ENCODE measurements at places on chromosomes 5 and 9.

- DNase-seq = no peak
These were observed 43.4 kb upstream of the COL5A1 start for GRCh38 chr9:134597957-134598883.

DNA sequence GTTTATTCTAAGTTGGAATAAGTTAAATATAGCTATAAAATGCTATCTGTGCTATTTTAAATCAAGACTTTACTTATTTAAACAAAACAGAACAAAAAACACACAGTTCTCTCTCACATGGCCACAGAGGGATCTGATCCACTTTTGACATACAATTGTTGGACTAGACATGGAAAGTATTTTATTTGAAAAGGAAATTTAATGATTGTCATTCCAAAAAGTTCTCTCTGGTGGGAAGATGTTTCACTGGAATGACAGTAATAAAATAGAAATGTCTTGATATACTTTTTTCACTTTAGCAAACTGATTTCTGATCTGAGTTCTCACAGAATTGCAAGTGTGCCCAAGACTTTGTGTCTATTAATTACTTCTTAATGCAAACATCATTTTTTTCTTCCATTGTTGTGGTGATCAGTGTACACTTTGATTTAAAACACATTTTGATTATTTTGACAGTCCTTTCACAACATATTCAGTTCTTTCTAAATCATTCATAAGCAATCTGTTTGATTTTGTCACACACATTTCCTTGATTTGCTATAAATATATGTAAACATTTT lies 30.1 kb upstream of the MINAR2 start:
- no peak for DNase-seq

GRCh38 chr5:59180515-59180914 lies 597.6 kb downstream of the RAB3C start:
- no peak for DNase-seq

- DNase-seq = no peak
These were observed at the start of gene TNFSF15 for GRCh38 chr9:114805670-114806525. TSS of gene TNFSF15 (minus strand) at chr9:114806039. CDS start at chr9:114806012, 27 bp downstream.

GRCh38 chr9:88945636-88946333 lies 45.5 kb upstream of the S1PR3 start:
- no peak for DNase-seq

DNA sequence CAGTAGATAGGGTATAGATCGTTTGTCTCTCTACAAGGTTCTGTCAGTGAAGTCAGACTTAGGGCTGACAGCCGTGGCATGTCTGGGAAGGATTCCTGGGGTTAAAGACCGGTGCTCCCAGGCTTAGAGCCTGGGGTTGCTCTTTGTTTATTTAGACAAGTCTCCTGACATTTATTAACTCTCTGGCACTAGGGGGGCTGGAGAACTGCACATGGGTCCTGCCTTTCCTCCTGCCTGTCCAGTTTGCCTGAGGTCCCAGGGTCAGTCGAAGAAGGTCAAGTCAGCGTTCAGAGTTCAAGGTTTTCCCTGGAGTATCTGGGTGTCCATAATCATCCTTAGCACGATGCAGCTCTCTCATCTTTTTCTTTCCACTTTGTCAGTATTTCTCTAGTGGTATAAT lies 5.6 kb downstream of the EGFLAM start:
- DNase-seq = no peak

DNA sequence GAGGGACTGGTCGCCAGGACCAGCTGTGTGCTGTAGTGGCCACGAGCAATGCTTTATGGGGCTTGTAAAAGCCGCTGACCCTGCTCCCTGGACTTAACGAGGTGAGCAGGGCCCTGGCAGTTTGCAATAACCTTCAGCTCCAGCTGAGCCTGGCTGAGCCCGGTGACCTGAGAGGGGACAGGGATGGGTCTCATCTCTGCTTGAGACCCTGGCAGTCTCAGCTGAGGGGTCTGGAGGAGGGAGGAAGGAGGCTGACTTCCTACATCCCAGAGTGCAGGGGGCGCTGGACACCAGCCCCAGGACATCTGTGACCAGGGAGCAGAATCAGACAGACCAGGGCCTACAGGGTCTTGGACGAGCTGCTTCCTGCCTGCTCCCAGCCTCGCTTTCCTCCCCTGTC lies 277.5 kb upstream of the MVB12B start:
- DNase-seq = no peak

GRCh38 chr5:126965487-126965886 lies 64.9 kb downstream of the MARCHF3 start:
- no peak for DNase-seq

GRCh38 chr9:12785260-12785770 lies 10.5 kb downstream of the LURAP1L start:
- DNase-seq = no peak

DNA sequence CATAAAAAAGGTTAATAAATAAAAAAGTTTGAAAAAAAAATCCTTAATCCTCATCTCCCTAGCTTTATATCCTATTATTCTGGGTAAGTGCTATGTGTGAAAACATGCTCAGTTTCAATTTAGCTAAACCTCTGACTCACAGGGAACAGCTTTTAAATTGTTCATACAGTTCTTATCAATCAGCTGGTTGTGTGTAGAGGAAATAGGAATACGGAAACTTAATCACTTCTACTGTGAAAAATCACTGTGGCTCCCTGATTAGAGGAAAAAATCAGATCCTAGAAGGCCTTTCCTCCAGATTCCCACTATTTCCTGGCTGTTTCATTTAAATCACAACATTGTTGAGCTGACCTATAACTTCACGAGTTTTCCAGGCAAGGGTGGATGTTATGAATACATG lies 120.5 kb downstream of the MARCHF3 start:
- no peak for DNase-seq

DNA sequence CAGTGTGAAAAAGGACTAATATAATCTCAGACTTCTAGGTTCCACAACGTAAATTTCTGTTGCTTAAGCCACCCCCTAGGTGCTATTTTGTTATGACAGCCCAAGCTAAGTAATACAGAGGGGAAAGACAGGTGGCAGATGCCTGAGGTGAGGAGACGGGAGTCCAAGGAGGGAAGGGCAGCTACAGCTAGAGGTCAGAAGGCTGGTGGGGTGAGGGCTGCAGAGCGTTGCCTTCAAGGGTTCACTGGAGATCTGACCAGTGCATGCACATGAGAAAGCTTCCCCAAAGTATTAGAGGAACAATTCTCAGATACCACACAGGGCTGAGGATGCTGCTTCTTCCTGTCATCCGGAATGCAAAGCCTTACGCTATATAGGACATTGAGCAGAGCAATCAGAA lies 104.7 kb upstream of the IRX4 start:
- DNase-seq = no peak

DNA sequence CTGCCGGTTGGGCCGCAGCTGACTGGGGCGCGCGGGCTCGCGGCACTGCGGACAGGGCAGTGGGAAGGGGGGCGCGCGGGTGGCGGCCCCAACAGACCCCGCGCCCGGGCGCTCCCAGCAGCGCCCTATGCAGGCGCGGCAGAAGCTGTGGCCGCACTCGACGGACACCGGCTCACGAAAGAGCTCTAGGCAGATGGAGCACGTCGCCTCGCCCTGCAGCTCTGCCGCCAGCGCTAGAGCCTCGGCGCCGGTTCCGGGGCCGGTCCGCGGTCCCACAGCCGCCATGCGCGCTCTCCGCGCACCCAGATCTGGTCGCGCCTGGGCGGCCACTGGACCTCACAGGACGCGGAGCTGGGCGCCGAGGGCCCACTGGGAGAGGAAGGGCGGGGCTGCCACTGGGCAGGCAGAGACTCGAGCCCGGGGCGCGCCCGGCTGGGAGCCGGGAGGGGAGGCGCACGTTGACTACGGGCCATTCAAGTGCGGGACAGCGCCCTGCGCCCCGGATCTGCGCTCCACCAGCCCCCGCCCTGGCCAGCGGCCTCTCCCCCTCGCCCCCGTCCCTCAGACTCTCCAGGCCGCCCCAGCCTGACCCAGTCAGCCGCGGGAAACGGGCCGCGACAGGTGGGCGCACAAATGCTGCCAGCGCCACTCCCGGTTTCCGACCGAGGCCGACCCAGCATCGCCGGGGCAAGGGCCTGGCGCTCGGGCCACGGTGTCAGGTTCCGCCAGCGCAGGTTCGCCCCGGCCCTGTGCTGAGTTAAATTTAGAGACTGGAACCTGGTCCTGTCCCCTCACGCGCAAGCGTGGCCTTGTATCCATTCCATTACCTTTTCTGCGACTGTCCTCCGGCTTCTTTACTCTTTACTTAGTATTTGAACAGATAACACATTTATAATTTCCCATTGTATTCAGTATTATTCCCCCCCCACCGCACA lies at the start of gene TRIM7:
TSS of gene TRIM7 (minus strand) at position 371 of the 935 bp plus-strand sequence. CDS start at position 285, 86 bp downstream.
- peak; percentile 58 for DNase-seq

GRCh38 chr9:4994166-4994890 lies 9.3 kb downstream of the JAK2 start:
- DNase-seq = no peak

GRCh38 chr5:66888613-66889012 lies 292.4 kb downstream of the MAST4 start:
- DNase-seq = no peak

- DNase-seq = no peak
These were observed 149.1 kb upstream of the TUT7 start for GRCh38 chr9:86503314-86503713.

DNA sequence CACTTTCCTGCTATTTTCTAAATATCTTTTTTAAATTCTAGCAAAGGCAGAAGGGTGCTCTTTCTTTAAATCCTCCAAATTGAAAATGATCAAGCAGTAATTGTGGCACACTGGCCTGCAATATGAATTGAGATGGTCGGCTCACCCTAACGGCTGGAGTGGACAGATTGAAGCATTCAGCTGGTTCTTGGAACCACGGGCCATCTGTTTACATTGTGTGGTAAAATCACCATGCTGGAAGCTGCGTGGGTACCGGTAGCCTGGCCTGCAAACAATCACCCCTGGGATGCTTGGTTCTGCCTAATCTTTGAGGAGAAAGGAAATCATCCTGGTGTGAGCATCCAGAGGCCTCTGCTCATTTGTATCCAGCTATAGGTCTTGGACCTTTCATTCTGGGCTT lies 289.3 kb downstream of the ZNF608 start:
- no peak for DNase-seq

DNA sequence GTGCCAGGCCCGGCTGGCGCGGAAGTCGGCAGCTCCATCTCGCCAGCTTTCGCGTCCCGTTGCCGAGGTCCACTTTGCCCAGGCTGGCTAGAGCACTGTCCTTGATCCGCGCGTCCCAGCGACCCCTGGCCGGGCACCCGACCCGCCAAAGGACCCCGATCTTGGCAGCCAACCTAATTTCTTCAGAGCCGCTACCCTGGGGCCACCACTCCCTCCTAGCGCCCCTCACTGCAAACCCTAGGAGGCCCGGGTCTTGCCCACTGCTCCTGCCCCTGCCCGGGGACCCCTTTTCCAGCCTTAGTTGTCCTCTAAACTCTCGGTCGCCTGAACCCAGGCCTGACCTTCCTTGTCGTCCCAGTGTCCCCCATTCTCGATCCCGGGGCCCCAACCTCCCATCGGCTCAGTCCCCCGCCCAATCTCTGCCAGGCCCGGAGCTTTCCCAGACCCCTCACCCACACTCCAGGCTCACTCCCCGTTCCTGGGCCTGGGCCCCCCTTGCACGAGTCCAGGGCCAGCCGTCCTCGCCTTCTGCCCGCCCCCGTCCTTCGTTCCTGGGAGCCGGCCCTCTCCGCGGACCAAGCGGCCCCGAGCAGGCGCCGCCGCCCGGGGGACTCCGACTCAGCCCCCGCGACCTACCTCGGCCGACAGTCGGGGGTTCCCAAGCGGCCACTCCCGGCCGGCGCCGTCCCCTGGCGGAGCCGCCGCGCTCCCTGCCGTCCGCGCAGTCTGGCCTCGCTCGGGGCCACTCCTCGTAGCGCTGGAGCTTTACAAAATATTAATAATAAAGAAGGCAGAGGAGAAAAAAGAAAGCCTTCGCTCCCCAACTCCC lies 701 bp upstream of the LMX1B start:
- DNase-seq = no peak

Measured in GM03348 (cell line).